G401 (cell line): ENCODE measurements at places on chromosomes 4 and X. TPM values are rescaled to one million over a fixed set of nuclear protein-coding genes. Genes with fewer than 3 reads are reported as not detected.

CXCL11 gene
- total RNA-seq, result not detected in 2 replicates

SPANXD gene
- total RNA-seq, result not detected in 2 replicates

MAGEB2 gene
- total RNA-seq, result not detected in 2 replicates

SOWAHD gene
- total RNA-seq, result not detected in 2 replicates

CXorf65 gene
- not detected in 2 replicates for total RNA-seq

SH3RF1 gene
- total RNA-seq, result not detected in 2 replicates

SHROOM4 gene
- 0.10 and 0.12 TPM in 2 replicates for total RNA-seq

PF4V1 gene
- not detected in 2 replicates for total RNA-seq
